SW480 (cell line): ENCODE measurements at places on chromosomes 2 and 18.

GRCh38 chr2:9391961-9392720 is 31.2 kb downstream of the ITGB1BP1 start:
- DNase-seq: no peak

DNA sequence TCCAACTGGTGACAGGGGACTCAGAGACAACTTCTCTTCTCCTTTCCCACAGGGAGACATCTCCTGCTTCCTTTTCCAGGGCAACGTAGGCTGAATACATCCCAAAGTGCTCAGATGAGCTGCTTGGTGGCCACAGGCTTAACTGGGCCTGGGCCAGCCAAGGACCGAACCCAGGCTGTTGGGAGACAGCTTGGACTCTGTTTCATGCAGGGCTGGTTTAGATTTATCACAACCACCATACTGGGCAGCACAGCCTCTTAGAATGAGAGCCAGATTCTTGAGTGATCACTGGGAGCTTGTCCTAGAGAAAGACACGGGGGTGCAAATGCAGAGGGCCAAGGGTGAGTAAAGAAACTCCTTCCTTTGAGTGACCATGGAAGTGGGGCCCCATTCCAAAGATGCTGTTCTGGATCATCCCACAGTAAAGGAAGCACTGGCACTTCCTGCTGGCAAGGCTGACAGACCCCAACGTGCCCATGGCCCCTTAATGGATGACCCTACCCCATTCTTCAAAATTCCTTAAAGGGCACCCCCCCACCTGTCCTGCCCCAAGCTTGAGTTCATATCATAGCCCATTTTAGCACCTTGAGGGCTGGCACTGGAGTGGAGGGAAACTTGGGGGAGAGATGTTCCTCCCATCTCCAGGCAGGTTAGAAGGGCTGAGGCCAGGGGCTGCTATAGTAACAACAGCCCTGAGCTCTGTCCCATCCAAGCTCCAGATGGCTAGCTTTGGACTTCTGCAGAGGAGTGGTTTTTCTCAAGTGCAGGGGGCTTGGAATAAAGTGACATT is 84.1 kb downstream of the CAPN13 start:
- DNase-seq: no peak

DNA sequence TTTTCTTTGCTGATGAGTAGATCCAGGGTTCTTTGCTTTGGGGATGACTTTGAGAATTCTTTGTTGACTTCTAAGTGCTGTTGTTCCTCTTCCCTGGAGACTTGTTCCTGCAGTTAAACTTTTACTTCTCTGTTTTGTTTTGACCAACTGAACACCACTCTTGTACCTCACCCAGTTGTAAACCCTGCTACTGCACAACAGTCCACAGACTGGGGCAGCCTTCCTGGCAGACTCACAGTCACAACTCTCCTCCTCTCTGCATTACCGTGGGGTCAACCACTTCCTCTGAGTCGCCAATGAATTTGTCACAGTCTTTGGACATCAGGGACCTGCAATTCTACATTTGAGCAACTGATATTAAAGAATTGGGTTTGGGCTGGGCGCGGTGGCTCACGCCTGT is 3.8 kb upstream of the SLC8A1 start:
- DNase-seq: no peak

- no peak for DNase-seq
Observed at GRCh38 chr2:108365656-108366055, 12.1 kb upstream of the SULT1C4 start.

GRCh38 chr2:11389052-11389420 is 44.6 kb upstream of the ROCK2 start:
- DNase-seq: no peak

- peak; percentile 48 for DNase-seq
Observed at GRCh38 chr2:158214431-158214830, 112.8 kb downstream of the UPP2 start.

DNA sequence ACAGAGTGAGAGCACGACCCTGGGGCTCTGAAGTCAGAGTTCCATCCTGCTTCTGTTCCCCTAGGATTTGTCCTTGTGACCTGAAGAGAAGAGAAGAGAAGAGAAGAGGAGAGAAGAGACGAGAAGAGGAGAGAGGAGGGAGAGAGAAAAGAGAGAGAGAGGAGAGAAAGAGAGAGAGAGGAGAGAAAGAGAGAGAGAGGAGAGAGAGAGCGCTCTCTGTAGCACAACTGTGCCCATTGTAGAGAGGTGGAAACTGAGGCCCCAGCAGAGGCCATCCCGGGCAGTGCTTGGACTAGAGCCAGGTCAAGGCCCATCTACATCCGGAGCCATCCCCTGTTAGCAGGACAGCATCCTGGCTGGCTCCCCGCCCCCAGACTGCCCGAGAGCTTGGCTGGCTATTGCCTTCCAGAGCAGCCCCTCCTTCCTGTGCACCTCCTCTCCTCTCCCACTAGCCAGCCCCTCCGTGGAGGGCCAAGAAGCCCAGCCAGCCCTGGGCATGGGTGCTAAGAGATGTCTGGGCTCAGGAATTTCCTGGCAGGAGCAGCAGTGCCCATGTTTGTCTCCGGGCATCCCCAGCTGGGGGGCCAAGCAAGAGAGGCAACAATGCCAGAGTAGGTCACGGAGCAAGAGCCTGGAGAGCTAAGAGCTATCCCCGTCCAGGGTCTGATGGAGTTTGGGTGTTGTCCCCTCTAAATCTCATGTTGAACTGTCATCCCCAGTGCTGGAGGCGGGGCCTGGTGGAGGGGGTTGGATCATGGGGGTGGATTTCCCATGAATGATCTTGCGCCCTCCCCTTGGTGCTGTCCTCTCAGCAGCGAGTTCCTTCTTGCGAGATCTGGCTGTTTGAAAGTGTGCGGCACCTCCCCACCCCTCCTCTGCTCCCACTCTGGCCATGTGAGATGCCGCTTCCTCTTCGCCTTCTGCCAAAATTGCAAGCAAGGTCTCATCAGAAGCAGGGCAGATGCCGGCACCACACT is 18.2 kb upstream of the GPR55 start:
- no peak for DNase-seq

DNA sequence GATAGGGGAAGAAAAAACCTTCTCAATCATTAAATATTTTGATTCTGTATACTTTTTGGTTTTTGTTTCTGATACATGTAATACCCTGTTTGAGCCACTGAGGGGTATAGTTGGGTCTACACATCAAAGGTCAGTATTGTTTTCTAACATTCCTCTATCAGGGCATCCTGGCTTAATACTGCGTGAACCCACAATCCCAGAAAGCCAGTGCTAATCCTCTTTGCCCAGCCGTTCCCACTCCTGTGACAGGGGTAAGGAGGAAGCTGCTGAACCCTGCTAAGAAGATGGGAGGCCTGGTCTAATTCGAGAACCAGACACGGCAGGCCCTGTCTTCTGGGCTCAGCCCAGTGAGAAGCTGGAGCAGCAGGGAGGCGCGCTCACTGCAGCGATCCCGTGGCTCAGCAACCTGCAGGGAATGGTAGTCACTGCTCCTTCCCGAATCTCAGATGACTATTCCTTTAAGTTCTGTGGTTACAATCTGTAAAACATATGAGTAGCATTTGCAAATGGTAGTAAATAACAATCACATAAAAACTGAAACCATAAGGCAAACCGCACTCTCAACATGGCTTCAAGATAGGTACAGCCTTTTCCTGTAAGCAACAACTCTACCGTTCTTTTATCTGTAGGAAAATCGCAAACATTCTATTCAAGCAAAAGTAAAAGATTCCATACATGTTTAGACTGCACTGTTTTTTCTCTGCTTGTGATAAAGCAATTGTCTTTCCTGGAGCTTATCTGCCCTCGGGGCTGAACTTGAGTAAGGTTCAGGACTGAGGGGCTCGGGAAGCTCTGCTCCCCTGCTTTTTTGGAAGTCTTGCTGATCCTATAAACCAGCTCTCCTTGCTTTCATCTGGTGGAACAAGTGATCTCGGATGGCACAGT is 87.0 kb downstream of the EPB41L3 start:
- DNase-seq: peak; percentile 20

DNA sequence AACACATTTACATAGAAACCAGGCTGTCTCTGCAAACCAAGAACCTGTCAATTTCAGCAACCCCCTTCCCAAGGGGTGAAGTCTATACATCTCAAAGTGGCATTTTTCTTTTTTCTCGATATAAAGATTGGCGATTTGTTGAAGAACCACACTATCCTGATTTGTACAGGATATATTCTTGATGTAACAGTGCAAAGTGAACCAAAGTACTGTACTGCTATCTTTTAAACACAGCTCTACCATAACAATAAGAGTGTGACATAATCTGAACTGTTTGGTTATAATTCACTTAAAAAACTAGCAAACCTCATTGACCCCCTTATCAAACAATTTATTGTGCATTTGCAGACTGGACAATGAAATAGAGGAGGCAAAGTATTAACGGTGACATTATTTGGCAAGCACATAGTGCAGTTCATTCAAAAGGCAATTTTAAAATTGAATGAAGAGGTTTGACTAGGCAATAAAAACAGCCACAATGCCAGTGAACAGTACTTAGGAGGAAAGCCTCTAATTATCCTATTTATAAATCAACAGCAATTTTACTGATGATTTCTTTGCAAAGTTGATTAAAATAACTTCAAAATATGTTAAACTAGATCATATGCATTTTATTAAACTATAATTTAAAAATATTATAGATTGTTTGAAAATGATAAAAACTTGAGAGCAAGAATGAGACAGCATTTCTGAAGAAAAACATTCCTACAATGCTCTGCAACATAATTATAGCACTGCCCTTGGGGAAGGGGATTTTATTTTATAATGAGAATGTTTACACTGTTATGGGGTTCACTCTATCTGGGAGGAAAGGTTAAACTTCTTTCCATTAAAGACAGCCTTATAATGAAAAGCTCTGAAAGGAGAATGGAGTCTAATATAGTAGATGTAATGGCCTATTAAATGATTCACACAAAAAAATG is 440.9 kb downstream of the ZEB2 start:
- DNase-seq: no peak

DNA sequence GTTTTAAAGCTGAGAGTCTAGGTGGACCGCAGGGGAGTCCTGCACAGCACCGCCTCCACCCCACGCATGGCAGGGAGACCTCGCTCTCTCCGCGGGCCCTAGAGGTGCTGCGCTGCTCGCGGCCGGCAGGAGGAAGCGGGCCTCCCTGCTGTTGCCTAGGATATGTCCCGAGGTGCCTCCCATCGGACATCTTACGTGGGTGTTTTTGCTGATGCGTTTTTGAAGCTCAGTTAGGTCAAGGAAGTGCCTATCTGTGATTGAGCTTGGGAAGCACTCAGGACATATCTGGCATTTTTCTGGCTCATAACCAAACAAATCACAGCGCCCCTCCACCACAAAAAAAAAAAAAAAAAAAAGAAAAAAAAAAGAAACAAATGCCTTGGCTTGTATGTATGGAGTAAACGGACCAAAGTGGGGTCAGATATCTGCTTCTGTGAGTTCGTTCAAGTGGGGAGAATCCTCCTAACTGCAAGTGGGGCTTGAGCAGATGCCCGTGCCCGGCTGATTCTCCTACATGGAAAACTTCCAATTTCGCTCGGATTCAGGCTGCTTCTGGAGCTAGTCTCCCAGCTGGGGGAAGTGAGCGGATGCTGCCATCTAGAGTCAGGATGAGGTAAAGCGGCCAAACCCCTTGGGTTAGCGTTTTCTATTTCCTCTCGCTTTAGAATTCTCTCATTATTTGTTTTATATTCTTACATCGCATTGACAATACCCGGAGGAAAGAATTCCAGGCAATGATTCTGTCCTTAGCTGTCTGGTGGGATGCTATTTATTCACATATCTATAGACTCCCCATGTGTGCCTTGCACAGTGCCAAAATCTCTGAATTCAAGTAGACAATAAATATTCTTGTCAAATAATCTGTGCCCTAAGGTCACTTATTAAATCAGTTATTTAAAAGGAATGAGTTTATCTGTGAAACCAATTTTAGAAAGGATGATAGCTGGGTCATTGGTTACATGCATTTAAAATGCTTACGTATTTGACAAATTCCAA is 95.3 kb downstream of the CD8B2 start:
- peak; percentile 84 for DNase-seq

GRCh38 chr18:55968550-55968949 is 380.6 kb upstream of the TCF4 start:
- DNase-seq: no peak

- no peak for DNase-seq
Observed at GRCh38 chr2:43689999-43690398, 13.8 kb upstream of the C1GALT1C1L start.

- DNase-seq: no peak
Observed at GRCh38 chr2:37894047-37894446, 31.0 kb upstream of the RMDN2 start.

GRCh38 chr18:49519101-49519971 is 32.3 kb upstream of the C18orf32 start:
- no peak for DNase-seq

- no peak for DNase-seq
Observed at GRCh38 chr18:14924226-14924625, 176.3 kb downstream of the ANKRD30B start.

DNA sequence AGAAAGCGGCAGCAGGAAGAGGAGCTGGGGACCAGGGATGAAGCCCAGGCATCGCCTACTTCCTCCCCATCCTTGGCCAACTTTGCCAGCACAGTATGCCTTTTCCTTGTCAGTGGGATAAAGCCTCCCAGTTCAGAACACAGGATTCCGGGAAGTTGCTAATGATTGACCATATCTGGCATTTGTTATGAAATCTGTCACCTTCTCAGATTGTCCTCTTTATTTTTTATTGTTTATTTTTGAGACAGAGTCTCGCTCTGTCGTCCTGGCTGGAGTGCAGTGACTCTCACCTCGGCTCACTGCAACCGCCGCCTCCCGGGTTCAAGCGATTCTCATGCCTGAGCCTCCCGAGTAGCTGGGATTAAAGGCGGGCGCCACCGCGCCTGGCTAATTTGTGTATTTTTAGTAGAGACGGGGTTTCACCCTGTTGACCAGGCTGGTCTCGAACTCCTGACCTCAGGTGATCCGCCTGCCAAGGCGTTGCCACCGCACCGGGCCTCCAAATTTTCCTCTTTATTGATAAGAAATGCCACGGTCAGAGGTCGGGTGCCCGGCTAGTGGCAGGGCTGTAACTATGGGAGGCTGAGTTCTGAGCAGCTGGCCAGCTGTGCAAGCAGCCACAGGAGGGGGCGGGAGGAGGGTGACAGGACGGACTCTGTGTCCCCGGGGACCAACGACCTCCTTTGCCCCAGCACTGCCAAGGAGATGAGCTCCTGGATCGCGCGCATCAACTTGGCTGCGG is 24.4 kb downstream of the PSD4 start:
- no peak for DNase-seq

- no peak for DNase-seq
Observed at GRCh38 chr2:75570948-75571729, 10.4 kb upstream of the EVA1A start.

- DNase-seq: peak; percentile 9
Observed at GRCh38 chr2:171407030-171407675, 26.6 kb downstream of the METTL8 start.

- peak; percentile 85 for DNase-seq
Observed at GRCh38 chr2:25700221-25700660, 26.9 kb upstream of the DTNB start.

- no peak for DNase-seq
Observed at GRCh38 chr2:85583667-85584353, 421 bp upstream of the VAMP5 start.

- DNase-seq: no peak
Observed at GRCh38 chr2:118056165-118056534, 32.1 kb upstream of the INSIG2 start.

DNA sequence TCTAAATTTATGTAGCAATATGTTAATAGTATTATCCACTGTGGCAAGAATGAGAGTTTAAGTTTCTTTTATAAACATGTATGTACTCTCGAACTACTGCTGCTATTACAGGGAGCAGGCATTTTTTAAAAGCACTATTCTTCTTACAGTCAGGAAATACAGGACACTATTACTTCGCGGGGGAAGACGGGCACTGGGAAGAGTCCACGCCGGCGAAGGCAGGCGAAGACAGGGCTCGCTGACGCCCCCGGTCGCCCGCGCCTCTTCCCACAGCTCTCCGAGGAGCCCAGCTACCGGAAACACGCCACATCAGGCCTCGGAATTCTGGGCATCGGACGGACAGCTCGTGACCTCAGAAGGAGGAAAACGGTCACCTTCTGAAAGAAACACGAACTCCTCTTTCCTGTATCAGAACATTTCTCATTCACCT is 90.2 kb downstream of the FAM161A start:
- DNase-seq: peak; percentile 88
